Fibroblast of the aortic adventitia (primary cell): ENCODE measurements at places on chromosomes 1 and 21. TPM values are rescaled to one million over a fixed set of nuclear protein-coding genes. Genes with fewer than 3 reads are reported as not detected.

- DNase-seq = no peak
These were observed 154.2 kb upstream of the L1TD1 start for GRCh38 chr1:62040450-62040849.

- DNase-seq = peak; percentile 30
These were observed 12.7 kb downstream of the AKIRIN1 start for GRCh38 chr1:39003794-39004193.

- peak; percentile 57 for DNase-seq
These were observed 65.6 kb upstream of the ERRFI1 start for GRCh38 chr1:8091691-8092090.

- DNase-seq = no peak
These were observed 2.0 kb upstream of the GJC2 start for GRCh38 chr1:228147768-228148167.

GRCh38 chr1:36753451-36753850 lies 270.7 kb upstream of the CSF3R start:
- DNase-seq = no peak

GRCh38 chr21:16193496-16194094 lies 463.8 kb downstream of the USP25 start:
- DNase-seq = no peak

The CBS gene
- total RNA-seq = 63.3 and 87.1 TPM in 2 replicates
